ENCODE measurements at places on chromosomes 3 and 15. TPM values are rescaled to one million over a fixed set of nuclear protein-coding genes. Genes with fewer than 3 reads are reported as not detected.
A peak's percentile ranks its signal among the peaks of the same experiment; 100 is the strongest.

Gene SLC22A13
- not detected for total RNA-seq

Gene EXD1
- not detected for total RNA-seq

Gene TRH
- total RNA-seq, result not detected

Gene MEGF11
- total RNA-seq, result not detected

DNA sequence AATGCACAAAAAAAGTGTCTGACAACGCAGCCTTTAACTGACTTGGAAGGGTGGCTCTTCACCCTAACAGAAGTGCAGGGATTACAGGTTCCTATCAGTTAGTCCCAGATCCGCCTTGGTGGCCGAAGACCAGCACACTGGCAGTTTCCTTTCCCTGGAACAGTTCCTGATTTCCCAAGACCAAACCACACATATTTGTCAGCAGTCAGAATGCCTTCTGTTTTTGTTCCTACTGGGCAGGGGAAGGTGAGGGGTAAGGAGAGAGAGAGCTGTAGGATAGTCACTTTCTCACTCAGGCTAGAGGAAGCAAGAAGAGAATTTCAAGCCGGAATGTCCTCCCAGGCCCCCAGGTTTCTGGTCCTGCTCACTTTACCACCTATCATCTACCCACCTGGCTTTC lies 9.2 kb downstream of the CXCR6 start:
- no peaks in the 10 kb centered on the region for H3K27me3 ChIP-seq
- H3K4me3 ChIP-seq, result no peak overlapping the region
- DNase-seq, result no peak
- H3K36me3 ChIP-seq, result peaks cover 86% of the 10 kb centered on the region

GRCh38 chr3:156643729-156644389 lies 30.5 kb upstream of the TIPARP start:
- H3K27me3 ChIP-seq, result no peaks in the 10 kb centered on the region
- no peaks in the 10 kb centered on the region for H3K36me3 ChIP-seq
- DNase-seq, result peak; percentile 73
- H3K27ac ChIP-seq, result no peak overlapping the region
- no peaks in the 10 kb centered on the region for H3K4me1 ChIP-seq

GRCh38 chr3:122629763-122630162 lies 50.9 kb upstream of the PARP14 start:
- H3K27me3 ChIP-seq, result no peaks in the 10 kb centered on the region
- H3K27ac ChIP-seq, result no peak overlapping the region
- DNase-seq, result no peak
- no peaks in the 10 kb centered on the region for H3K36me3 ChIP-seq
- no peak overlapping the region for H3K4me3 ChIP-seq

DNA sequence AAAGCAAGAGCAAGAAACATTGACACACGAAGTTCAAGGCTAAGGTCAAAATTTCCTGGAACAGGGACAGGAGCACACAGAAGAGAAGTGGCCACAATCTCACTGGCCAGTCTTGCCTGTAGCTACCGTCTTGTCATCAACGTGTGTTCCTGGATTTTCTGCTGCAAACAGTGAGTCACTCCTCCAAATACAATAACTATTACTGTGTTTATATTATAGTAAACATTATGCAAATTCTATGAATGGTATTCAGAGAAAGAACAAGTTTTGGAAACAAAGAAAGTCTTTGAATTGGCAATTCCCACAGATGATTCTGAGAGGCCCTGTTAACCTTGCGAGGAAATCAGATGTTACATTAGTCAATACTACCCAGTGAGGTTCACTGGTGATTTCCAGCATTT lies 220.5 kb downstream of the FAM43A start:
- H3K27me3 ChIP-seq, result no peaks in the 10 kb centered on the region
- H3K4me1 ChIP-seq, result no peaks in the 10 kb centered on the region
- H3K27ac ChIP-seq, result no peak overlapping the region
- no peaks in the 10 kb centered on the region for H3K36me3 ChIP-seq

GRCh38 chr3:151318313-151318712 lies 1.7 kb upstream of the GPR87 start:
- H3K4me1 ChIP-seq, result no peaks in the 10 kb centered on the region
- DNase-seq, result no peak

DNA sequence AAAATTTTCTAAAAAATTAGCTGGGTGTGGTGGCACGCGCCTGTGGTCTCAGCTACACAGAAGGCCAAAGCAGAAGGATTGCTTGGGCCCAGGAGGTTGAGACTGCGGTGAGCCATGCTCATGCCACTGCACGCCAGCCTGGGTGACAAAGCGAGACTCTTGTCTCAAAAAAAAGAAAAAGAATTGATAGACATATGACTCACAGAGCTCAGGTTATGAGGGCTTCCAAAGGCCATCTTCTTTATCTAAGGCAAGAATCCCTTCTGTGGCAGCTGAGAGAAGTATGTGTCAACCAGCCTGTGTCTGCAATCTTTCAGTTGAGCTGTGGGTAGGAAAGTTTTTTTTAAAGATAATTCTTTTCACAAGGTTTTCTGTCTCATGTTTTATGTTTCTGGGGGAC lies 53.9 kb downstream of the MRPS25 start:
- no peak overlapping the region for H3K4me3 ChIP-seq
- no peak for DNase-seq
- H3K36me3 ChIP-seq, result no peaks in the 10 kb centered on the region
- no peaks in the 10 kb centered on the region for H3K4me1 ChIP-seq

- H3K4me3 ChIP-seq, result no peak overlapping the region
- no peaks in the 10 kb centered on the region for H3K36me3 ChIP-seq
- H3K4me1 ChIP-seq, result no peaks in the 10 kb centered on the region
Observed at GRCh38 chr3:64072126-64072525, 48.8 kb upstream of the PSMD6 start.

GRCh38 chr3:99809565-99809964 lies 8.1 kb upstream of the CMSS1 start:
- H3K4me3 ChIP-seq, result no peak overlapping the region
- H3K4me1 ChIP-seq, result no peaks in the 10 kb centered on the region
- no peaks in the 10 kb centered on the region for H3K27me3 ChIP-seq
- DNase-seq, result no peak
- no peak overlapping the region for H3K27ac ChIP-seq

GRCh38 chr3:190083635-190084034 lies 37.1 kb downstream of the P3H2 start:
- no peaks in the 10 kb centered on the region for H3K36me3 ChIP-seq
- H3K4me3 ChIP-seq, result no peak overlapping the region
- H3K4me1 ChIP-seq, result no peaks in the 10 kb centered on the region
- no peak for DNase-seq
- no peaks in the 10 kb centered on the region for H3K27me3 ChIP-seq
- no peak overlapping the region for H3K27ac ChIP-seq

DNA sequence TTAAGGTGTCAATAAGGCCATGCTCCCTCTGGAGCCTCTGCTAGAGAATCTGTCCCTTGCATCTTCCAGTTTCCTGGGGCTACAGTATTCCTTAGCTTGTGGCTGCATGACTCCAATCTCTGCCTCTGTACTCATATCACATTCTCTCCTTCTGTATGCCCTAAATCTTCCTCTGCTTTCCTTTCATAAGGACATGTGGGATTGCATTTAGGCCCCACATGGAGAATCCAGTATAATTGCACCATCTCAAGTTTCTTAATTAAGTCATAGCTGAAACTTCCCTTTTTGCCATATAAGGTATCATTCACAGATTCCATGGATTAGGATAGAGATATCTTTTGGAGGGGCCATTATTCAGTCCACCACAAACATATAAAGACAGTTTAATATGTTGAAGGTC lies 409.8 kb upstream of the TMCO5A start:
- H3K36me3 ChIP-seq, result no peaks in the 10 kb centered on the region
- H3K4me3 ChIP-seq, result no peak overlapping the region
- no peaks in the 10 kb centered on the region for H3K4me1 ChIP-seq
- H3K27ac ChIP-seq, result no peak overlapping the region

- peak; percentile 52 for DNase-seq
- no peaks in the 10 kb centered on the region for H3K4me1 ChIP-seq
- H3K4me3 ChIP-seq, result no peak overlapping the region
- no peaks in the 10 kb centered on the region for H3K27me3 ChIP-seq
- no peaks in the 10 kb centered on the region for H3K36me3 ChIP-seq
Observed at GRCh38 chr3:58628823-58629562, 37.6 kb downstream of the FAM3D start.

- H3K27me3 ChIP-seq, result no peaks in the 10 kb centered on the region
- H3K4me1 ChIP-seq, result no peaks in the 10 kb centered on the region
- H3K4me3 ChIP-seq, result no peak overlapping the region
Observed at GRCh38 chr15:66515901-66516322, 10.8 kb downstream of the ZWILCH start.

DNA sequence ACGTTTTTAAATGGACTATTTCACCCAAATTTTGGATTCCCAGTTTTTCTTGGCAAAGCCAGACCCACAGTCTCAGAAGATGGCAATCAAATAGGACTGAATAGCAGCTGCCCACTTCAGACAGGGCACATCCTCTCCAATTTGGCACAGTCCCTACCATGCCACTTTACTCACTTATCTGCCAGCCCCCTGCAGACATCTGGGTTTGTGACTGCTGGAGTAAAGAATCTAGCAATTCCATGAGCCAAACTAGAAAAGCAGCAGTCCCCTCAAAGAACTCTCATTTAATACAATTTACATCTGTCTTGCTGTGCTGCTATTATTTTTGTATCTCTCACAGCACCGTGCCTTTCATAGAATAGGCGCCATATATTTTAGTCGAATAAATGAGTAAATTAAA lies 16.0 kb upstream of the LRRN1 start:
- no peaks in the 10 kb centered on the region for H3K4me1 ChIP-seq
- H3K36me3 ChIP-seq, result no peaks in the 10 kb centered on the region
- no peak overlapping the region for H3K27ac ChIP-seq
- DNase-seq, result no peak
- H3K27me3 ChIP-seq, result no peaks in the 10 kb centered on the region
- no peak overlapping the region for H3K4me3 ChIP-seq

- no peaks in the 10 kb centered on the region for H3K27me3 ChIP-seq
- H3K36me3 ChIP-seq, result no peaks in the 10 kb centered on the region
- H3K4me3 ChIP-seq, result no peak overlapping the region
- no peak overlapping the region for H3K27ac ChIP-seq
- no peak for DNase-seq
Observed at GRCh38 chr3:141127344-141128125, 76.4 kb downstream of the SPSB4 start.

- no peaks in the 10 kb centered on the region for H3K27me3 ChIP-seq
- peak overlapping the region; percentile 92 for H3K27ac ChIP-seq
- peak; percentile 34 for DNase-seq
- peak overlapping the region; percentile 82 for H3K4me3 ChIP-seq
- H3K36me3 ChIP-seq, result no peaks in the 10 kb centered on the region
- H3K4me1 ChIP-seq, result peaks cover 78% of the 10 kb centered on the region
Observed at GRCh38 chr15:73994912-73995622, 551 bp downstream of the PML start.

DNA sequence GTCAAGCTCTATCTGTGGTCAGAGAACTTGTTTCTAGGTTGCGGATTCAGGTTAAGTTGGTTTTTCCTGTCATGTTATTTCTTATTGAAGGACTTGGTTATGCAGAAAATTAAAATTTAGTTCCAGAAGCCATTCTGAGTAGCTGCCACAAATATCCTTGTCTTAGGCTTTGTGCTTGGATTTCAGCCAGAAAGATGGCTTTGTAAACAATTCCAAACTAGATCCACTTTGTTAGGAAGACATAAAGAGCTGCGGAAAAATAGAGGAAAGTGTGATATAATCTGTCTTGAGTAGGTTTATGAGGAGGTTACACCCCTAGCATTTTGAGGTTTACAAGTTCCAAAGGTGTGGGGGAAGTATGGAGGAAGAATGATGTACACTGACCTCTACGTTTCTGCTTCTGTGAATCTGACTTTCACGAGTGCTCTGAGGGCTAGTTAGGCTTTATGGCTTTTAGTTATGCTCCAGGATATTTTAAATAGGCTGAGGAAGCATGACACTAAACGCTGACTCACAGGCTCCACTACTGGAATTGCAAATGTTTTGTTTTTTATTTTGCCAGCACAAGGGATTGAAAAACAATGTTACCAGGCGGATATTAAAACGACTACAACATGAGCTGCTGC lies 46.3 kb upstream of the UTS2B start:
- peak overlapping the region; percentile 26 for H3K27ac ChIP-seq
- no peak for DNase-seq
- H3K4me1 ChIP-seq, result no peaks in the 10 kb centered on the region
- H3K27me3 ChIP-seq, result no peaks in the 10 kb centered on the region
- no peaks in the 10 kb centered on the region for H3K36me3 ChIP-seq

GRCh38 chr3:159971311-159971710 lies 17.3 kb upstream of the IL12A start:
- DNase-seq, result no peak
- no peak overlapping the region for H3K27ac ChIP-seq
- no peaks in the 10 kb centered on the region for H3K36me3 ChIP-seq
- no peaks in the 10 kb centered on the region for H3K4me1 ChIP-seq
- H3K4me3 ChIP-seq, result no peak overlapping the region

DNA sequence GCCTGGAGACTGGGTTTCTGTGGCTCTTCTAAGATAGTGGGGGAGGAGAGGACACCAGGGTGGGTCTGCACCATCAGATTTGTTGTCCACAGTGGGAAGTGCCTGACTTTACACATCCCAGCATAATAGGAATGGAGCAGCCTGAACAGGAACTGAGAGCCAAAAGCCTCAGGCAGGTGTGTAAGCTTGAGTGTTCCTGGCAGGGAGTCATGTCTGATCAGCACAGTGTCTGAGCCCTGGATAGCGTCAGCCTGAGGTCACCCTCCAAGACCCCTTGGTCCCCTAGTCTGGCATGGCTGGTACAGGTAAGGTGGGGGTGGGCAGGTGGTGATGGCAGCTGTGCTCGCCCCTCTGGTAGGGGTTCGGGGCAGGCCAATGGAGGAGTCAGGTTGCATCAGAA lies 20.2 kb downstream of the INSYN1 start:
- DNase-seq, result no peak
- no peaks in the 10 kb centered on the region for H3K27me3 ChIP-seq
- H3K27ac ChIP-seq, result no peak overlapping the region

DNA sequence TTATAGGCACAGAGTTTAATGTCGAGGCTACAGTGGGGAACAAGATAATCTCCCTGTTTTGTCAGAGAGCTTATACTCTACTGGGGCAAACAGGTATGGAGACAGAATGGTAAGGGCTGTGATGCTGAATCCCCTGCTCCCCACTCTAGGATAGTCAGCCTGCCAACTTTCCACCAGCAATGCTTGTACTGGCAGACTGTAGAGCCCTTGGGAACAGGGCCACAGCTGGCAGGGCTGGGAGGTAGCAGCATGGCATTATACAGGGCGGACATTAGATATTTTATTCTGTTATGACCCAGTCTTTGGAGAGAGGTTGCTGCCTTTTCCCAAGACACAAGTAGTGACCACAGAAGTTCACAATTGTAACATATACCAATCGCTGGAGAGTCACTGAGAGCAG lies 91.2 kb downstream of the ARRDC4 start:
- H3K27me3 ChIP-seq, result no peaks in the 10 kb centered on the region
- H3K27ac ChIP-seq, result no peak overlapping the region
- H3K36me3 ChIP-seq, result no peaks in the 10 kb centered on the region
- H3K4me1 ChIP-seq, result no peaks in the 10 kb centered on the region
- no peak overlapping the region for H3K4me3 ChIP-seq
- DNase-seq, result no peak

DNA sequence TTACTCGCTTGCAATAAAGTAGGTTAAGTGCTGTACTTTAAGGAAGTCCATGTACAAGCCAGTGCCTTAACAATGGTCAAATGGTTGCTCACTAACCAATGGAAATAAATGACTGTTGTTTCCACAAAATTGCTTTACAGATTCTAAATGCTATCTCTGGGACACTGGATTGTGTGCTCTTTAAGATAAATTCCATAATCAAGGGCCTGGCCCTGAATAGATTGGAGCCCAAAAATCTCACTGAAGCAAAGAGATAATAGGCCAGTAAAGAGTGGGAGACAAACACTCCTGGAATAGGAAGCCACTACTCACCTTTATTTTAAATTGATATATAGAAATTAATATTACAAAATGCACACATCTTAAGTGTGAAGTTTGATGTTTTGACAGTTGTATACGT lies 62.4 kb upstream of the GOLGA6B start:
- no peak for DNase-seq
- no peak overlapping the region for H3K27ac ChIP-seq
- H3K36me3 ChIP-seq, result no peaks in the 10 kb centered on the region
- no peak overlapping the region for H3K4me3 ChIP-seq

All from Peyer's patch (tissue), 4 donors.